ENCODE measurements at places on chromosomes 2 and 18.
A peak's percentile ranks its signal among the peaks of the same experiment; 100 is the strongest.

DNA sequence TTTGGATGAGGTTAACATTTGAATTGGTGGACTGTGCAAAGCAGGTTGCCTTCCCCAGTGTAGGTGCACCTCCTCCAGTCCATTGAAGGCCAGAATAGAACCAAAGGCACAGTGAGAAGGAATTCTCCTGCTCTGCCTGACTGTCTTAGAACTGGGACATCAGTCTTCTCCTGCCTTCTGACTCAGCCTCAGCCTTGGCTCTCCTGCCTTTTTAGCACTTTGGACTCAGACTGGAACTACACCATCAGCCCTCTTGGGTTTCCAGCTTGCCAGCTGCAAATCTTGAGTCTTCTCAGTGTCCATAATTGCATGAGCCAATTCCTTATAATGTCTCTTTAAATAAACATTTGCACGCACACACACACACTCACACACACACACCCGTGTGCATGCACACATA lies 8.0 kb upstream of the TMEM177 start:
- ATAC-seq = no peak

DNA sequence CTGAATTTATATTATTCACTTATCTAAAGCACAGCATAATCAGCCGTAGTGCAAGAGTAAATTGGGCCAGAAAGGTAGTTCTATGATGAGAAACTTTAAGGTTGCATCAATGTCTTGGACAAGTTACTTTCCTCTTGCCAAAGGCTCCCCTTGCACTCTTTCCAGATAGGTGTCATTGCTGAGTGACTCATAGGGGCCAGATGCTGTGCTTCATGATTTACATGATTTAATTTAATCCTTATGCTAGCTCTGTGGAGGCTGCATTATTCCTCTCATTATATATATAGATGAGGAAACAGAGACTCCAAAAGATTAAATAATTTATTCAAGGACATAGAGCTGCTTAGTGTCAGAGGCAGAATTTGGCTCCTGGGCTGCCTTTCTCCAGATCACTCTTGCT lies 5.0 kb downstream of the CFAP221 start:
- ATAC-seq = peak; percentile 68

DNA sequence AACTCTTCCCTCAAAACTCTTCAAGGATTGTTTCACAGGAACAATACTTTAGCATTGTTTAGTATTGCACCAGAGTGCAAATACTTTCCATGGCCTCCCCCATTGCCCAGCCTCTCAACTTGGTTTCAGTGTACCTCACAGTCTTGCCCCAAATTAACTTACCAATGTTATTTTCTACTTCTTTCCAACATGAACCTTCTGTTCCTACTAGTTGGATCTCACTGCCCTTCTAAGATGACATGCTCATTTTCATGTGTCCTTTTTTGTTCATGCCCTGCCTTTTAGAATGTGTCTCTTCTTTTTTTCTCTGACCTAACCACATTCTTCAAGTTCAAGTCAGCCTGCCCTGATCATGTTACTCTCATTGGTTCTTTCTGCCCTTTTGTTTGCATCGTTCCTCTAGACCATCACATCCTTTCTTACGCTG lies 4.1 kb downstream of the SPATS2L start:
- no peak for ATAC-seq

DNA sequence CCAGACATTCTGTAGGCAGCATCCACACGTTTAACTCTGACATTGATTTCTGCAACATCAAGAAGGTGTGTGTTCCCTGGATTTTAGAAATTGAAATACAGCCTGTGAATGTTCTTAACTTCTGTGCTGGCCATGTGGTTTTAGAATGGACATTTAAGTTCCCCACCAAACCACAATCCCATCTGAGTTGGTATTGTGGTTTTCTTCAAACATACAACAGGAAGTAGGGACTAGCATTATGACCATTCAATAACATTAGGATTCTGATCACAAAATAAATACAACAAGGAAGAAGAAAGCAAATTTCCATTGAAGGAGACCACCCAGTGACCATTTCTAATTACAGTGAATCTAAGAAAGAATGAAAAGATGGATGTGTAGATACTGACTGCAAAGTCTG lies 51.2 kb downstream of the MAP3K20 start:
- no peak for ATAC-seq

GRCh38 chr2:195507447-195508138 lies 149.4 kb upstream of the SLC39A10 start:
- ATAC-seq = no peak

- no peak for ATAC-seq
Observed at GRCh38 chr2:9095226-9095625, 91.7 kb upstream of the MBOAT2 start.

- ATAC-seq = no peak
Observed at GRCh38 chr18:78368726-78369125, 610.9 kb upstream of the SALL3 start.

GRCh38 chr2:215607766-215608165 lies 171.9 kb upstream of the FN1 start:
- ATAC-seq = no peak

GRCh38 chr2:225164401-225165050 lies 122.3 kb upstream of the DOCK10 start:
- no peak for ATAC-seq

- ATAC-seq = no peak
Observed at GRCh38 chr2:223997938-223998337, 40.7 kb downstream of the MRPL44 start.

DNA sequence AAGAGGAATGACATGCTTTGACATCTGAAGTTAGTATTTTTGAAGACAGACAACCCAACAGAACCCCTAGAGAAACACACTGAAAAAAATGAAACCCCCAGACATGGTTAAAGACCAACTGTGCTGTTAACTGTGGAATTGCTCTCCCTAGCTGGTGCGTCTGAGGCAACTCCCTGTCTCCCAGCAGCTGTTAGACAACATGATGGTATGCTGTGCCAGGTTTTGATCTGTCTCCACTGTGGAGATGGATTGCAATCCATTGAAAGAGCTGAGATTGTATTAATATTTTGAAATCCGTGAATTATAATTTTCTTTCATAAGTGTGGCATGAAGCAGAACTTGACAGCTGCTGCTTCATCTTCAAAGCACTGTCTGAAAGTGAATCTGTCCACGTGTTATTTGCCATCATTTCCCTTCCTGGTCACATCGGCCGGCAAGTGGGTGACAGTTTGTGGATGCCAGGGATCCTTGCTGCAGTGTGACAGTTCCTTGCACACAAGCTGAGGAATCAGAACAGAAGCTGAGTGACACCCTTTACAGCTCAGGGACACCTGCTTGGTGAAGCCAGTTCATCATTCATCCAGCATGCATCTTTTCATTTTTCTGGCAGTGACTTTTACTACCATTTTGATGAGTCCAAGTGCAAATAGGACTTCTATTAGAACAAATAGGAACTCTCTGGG lies 58.2 kb upstream of the ACSL3 start:
- ATAC-seq = no peak

GRCh38 chr18:13265008-13265910 lies 46.7 kb downstream of the LDLRAD4 start:
- ATAC-seq = no peak

- no peak for ATAC-seq
Observed at GRCh38 chr2:230599853-230600252, 112.8 kb upstream of the CAB39 start.

DNA sequence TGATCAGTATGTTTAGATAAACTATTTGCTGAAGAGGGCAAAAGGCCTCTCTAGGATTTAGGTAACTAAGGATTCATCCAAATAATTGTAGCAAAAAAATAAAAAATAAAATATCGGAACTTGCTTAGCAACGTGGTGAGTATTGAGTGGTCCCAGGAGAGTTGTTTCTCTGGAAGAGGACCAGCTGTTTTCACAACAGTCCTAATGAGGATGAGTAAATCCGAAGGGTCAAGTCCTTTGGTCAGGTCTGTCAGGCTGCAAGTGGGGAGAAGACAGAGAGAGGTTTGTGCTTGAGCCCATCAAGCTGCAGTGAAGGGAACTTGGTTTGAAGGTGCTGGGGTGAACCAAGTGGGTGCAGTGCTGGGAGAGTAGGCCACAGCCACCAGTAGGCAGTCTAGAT lies 539.2 kb downstream of the SLC4A3 start:
- ATAC-seq = no peak

DNA sequence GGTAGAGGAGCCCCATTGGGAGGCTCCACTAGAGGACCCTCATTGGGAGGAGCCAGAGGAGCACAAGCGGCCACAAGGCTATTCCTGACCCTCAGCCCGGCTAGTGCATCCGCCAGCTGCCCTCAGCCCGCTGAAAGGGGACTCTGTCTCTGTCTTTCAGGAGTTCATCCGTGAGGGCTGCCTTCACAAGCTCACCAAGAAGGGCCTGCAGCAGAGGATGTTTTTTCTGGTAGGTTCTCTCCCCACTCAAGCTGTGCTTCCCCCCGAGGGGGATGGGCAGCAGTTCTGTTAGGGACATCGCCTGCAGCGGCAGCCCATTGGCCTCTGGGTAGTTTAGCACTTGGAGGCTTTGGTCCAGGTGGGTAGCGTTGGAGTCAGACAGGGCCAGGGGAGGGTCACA lies 25.1 kb downstream of the STK25 start:
- no peak for ATAC-seq

DNA sequence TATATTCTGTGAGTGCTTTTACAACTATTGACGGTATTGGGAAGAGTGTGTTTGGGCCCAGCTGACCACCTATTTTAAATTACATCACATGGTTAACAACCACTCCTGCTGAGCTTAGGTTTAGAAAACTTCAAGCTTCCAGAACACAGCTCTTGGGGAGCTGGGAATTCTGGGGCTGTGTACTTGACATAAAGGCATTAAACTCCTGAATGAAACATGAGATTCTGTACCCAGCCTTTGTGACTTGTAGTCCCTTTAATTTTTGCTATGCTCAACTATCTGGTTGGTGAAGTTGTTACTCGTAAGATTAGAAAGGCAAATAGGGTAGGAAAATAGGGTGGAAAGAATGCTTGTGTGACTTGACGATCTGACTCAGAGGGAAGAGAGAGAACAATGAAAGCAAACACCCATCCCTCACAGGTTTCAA lies 66.9 kb downstream of the LTBP1 start:
- ATAC-seq = peak; percentile 45
